Stimulated activated CD4-positive, alpha-beta T cell treated with anti-CD3 and anti-CD28 coated beads, Interleukin-1b, Interleukin-23, amount 100 ng/mL, for 48 hours (primary cell): ENCODE measurements at places on chromosomes 13 and 19.

DNA sequence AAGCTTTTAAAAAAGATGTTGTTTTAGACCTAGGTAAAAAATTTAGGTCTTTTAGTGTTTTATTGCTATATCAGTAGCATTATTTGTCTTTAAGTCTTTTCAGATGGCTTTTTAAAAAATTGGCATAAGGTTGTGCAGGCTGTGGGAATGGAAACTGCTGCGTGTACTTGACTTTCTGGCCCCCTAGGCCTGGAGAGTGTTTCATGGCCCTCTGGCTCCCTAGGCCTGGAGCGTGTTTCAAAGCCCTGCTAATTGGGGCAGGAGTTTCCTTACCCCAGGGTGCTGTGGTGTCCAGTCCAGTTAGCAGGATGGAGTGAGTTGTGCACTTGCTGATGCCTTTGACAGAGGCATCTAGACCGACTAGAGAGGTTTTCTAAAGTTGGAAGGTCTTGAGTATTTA lies 23.8 kb downstream of the PRAM1 start:
- DNase-seq = no peak

GRCh38 chr19:33868788-33869412 lies 72.2 kb downstream of the KCTD15 start:
- no peak for DNase-seq

- DNase-seq = no peak
Observed at GRCh38 chr19:33024398-33024797, 40.3 kb downstream of the RHPN2 start.

DNA sequence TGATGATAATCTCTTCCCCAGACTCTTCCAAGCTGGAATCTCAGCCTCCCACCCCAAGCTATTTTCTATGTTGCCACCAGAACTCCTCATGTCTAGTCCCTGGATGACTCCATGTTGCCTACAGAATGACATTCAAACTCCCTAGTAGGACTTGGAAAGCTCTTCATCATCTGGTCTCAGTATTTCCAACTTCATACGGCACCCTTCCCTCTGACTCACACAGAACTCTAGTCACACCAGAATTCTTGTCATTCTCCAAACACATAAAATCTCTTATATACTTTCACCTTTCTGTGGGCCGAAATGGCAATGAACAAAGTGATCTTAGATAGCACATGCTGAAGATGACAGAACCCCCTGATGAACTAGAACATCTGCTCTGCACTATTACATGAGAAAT lies 86.2 kb downstream of the CAB39L start:
- no peak for DNase-seq

DNA sequence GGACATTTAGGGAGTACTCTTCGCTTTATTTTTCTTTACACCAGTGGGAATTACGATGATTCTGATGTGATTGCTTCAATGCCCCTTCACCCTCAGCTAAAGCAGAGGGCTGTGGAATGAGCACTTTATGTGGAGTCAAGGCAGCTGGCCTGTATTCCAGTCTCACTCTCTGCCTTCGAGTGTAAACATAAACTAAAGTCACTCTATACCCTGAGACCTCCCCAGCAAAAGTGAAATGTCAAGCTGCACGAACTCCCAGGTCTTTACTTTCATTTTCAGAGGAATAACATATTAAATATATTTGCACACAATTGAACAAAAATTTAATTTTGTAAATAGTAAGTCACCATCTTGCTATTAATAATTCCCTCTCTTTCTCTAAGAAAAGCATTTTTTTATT lies 557.1 kb downstream of the DACH1 start:
- no peak for DNase-seq

- DNase-seq = no peak
Observed at GRCh38 chr13:74243637-74244526, 109.7 kb upstream of the KLF12 start.

- peak; percentile 37 for DNase-seq
Observed at GRCh38 chr19:38666663-38667511, 19.4 kb downstream of the ACTN4 start.

DNA sequence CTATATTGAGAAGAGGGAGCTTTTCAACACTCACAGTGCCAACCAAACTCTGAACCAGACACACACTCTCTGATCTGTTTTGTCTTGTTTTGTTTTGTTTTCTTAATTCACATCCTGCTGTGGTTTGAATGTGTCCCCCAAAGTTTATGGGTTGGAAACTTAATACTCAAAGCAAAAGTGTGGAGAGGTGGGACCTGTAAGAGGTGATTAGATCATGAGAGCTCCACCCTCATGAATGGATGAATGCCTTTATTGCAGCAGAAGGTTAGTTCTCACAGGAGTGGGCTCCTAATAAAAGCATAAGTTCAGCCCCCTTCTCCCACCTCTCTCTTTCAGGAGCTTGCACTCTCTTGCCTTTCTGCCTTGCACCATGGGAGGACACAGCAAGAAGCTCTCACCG lies 957.1 kb downstream of the PCDH9 start:
- DNase-seq = no peak

- DNase-seq = peak; percentile 59
Observed at GRCh38 chr19:17205237-17206140, 9.7 kb upstream of the USE1 start.

DNA sequence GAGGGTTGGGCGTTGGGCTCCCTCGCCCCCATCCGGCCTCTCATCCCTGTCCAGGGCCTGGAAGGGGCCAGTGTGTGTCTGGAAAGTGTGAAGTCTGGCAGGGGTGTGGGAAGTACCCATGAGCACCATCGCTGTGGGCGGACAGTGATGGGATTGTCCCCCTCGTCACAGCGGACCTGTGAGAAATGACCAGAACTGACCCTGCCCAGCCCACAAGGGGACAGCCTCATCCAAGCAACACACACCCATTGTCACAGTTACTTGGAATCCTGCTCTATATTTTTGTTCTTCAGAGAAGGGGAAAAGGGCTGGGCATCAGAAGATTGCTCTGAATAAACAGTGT lies 18.6 kb downstream of the MCF2L start:
- no peak for DNase-seq
